Renal cortex interstitium (tissue), 15 donors: ENCODE measurements at places on chromosomes 1 and 21. TPM values are rescaled to one million over a fixed set of nuclear protein-coding genes. Genes with fewer than 3 reads are reported as not detected.

DNA sequence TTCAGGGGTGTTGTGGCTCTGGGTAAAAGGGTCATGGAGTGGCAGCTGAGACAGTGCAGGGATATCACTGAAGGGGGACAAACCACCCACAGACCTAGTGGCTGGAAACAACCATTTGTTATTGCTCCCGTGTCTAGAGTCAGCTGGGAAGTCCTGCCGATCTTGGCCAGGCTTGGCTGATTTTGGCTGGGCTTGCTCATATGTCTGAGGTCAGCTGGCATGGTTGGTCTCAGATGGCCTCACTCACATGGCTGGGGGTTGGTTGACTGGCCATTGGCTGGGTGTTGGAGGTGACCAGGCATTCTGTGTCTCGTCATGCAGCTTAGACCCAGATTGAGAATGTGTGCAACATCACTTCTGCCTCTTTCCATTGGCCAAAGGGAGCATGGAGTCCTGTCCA lies 203.8 kb upstream of the POU3F1 start:
- DNase-seq, result no peak

DNA sequence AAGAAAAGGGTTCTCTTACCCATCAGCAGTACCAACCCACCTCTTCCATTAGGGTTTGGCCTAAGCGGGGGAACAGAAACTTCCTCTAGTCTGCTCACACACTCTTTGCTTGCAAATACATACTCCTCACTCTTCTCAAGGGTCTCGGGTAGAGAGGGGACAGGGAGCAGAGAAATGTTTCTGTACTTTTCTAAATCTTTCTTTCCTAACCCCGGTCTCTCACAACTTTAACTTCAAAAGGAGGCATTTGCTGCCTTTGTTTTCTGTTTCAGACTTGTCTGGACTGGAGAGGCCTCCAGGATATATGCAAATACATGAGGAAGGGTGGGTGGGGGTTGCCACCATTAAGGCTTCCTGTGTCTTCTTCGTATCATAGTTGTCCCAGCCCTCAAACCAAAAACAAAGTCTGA lies 10.5 kb upstream of the LAX1 start:
- DNase-seq, result no peak

- DNase-seq, result no peak
Measured at GRCh38 chr1:64421377-64421776, 48.6 kb upstream of the CACHD1 start.

The ELF3 gene
- 84.8 TPM for polyA plus RNA-seq

- DNase-seq, result no peak
Measured at GRCh38 chr1:231847612-231848397, 221.2 kb downstream of the DISC1 start.

GRCh38 chr1:169999761-170000160 lies 74.7 kb downstream of the KIFAP3 start:
- DNase-seq, result no peak

DNA sequence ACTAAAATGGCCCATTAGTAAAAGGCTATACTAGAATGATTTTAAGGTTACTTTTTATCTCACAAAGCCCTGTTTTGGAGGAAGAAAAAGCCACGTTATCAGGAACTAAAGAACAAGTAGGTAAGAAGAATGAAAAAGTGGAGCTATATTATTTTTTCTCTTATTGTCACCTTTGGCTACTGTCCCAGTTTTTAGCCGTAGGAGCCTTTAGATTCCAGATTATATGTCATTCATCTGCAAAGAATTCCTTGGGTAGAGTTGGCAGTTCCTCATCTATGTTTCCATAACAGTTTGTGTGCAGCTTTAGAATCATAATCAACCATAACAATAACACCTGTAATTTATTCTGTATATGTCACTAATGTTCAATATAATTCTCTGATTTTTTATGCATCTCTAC lies 83.8 kb downstream of the TPR start:
- DNase-seq, result no peak

DNA sequence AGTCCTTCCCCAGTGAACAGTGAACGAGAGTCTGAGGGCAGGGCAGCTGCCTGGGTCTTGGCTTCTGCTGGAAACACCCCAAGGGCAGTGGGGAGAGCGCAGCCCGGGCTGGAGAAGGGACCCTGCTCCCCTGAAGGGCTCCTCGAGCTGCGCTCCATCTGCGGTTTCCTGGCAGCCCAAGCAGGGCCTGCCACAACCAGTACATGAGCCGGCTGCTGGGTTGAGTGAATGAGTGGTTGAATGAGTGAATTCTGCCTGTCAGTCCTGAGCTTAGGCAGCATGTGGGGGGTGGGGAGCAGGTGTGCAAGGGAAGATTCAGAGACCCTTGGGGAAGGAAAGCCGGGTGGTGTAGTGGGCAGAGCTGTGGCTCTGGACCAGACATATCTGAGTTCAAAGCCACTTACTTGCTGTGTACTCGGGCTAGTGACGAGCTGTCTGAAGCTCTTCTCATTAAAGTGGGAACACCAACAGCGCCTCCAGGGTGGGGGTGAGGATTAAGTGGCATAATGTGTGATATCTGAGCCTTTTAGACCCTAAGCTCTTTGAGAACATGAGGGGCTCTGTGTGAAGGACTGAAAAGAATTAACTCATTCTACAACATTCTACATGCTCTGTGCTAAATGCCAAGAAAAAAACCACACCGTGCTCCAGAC lies 3.7 kb downstream of the OPRD1 start:
- no peak for DNase-seq

DNA sequence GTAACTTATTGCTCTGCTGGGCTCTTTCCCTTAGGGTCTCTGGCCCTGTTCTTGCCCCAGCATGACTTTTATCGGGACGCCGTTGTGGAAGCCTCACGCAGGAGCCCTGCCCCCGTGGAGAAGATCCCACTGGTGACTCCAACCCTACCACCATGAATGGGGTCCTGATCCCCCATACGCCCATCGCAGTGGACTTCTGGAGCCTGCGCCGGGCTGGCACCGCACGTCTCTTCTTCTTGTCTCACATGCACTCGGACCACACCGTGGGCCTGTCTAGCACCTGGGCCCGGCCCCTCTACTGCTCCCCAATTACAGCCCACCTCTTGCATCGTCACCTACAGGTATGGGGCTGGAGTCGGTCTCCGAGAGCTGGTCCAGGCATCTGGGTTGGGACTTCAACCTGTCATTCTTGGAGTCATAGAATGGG lies 322 bp downstream of the DCLRE1B start:
- DNase-seq, result no peak

The NGF gene
- polyA plus RNA-seq, result 1.1 TPM

- DNase-seq, result no peak
Measured at GRCh38 chr1:154342836-154343472, 17.6 kb downstream of the ATP8B2 start.

DNA sequence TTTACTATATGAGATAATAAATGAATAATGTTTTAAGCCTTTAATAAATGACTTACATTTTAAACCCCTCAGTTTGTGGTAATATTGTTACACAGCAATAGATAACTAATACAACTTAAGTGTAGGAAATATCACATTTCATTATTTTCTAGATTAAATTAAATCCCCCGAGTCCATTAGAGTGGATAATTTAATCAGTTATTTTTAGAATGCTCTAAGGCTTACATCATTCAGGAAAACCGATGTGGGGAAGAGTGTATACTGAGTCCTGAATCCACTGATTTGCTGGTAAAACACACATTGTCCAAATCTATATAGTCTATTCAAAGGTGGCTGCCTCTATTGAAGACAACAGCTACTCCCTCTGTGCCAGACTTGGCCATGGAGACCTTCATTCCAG lies 35.7 kb upstream of the DOCK7 start:
- no peak for DNase-seq

The PCP4L1 gene
- 1.7 TPM for polyA plus RNA-seq

DNA sequence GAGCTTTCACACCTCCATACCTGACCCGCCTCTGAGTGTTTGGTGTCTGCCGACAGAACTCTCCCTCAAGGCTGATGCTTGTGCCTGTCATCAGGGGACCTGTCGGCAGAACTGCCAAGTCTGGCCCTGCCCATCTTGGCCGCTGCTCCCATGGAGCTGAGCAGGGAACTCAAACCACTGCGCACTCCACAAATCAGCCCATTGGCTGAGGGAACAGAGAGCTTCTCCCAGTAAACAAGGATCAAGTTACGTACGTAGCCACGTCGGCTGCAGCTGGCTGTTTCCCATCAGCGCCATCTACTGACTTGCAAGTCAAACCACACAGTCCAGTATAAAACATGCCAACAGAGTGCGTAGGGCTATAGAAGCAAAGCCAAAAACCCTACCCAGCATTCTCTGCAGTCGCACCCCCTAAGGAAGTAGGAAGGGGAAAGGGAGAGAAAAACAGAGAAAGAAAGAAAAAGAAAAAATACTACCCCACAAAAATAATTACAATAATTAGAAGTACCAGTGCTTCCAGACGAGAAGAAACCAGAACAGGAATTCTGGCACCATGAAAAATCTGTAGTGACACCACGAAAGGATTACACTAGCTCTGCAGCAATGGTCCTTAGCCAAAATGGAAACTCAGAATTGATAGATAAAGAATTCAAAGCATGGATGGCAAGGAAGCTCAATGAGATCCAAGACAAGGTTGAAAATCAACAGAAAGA lies 13.1 kb downstream of the KRTAP13-1 start:
- peak; percentile 10 for DNase-seq

DNA sequence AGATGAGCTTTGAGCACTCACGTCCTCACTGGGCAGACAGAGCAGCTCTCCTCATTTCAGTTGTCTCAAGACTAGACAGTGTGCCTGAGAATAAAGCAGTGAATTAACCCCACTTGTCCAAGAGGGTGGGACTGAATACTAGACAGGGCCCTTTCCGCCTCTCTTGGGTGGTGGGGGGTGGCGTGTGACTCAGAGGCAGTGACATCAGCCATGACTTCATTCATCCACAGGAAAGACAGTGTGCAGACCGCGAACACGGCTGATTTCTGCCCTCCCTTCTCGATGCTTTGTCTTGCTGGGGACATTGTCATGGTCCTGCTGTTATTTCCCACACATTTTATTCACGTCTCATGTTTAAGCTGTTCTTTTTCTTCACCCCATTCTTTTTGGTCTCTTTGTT lies 64.9 kb downstream of the FGGY start:
- DNase-seq, result no peak

GRCh38 chr1:65260851-65261473 lies 48.4 kb upstream of the DNAJC6 start:
- no peak for DNase-seq

DNA sequence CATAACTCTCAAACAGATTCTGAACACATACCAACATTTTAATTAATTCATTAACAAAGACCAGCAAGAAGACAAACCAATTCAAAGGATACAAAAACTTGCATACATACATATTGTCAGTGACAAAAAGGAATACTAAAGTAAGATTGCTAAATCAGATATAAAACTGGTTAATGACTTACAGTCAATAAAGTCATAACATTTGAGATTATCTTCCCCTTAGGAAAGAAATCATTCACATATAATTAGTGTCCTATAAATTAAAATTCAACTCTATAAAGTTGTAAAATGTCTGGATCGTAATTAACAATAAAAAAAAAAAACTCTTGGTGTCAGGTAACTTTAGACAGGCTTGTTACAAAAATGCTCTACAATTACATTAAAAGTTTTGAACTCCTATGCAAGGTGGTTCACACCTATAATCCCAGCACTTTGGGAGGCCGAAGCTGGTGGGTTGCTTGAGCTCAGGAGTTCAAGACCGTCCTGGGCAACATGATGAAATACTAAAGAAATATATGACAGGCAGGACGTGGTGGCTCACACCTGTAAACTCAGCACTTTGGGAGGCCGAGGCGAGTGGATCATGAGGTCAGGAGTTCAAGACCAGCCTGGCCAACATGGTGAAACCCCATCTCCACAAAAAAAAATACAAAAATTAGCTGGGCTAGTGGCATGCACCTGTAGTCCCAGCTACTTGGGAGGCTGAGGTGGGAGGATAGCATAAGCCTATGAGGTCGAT lies 17.7 kb upstream of the RAB3B start:
- no peak for DNase-seq
